ENCODE measurements at places on chromosomes 4 and X. TPM values are rescaled to one million over a fixed set of nuclear protein-coding genes. Genes with fewer than 3 reads are reported as not detected.

DNA sequence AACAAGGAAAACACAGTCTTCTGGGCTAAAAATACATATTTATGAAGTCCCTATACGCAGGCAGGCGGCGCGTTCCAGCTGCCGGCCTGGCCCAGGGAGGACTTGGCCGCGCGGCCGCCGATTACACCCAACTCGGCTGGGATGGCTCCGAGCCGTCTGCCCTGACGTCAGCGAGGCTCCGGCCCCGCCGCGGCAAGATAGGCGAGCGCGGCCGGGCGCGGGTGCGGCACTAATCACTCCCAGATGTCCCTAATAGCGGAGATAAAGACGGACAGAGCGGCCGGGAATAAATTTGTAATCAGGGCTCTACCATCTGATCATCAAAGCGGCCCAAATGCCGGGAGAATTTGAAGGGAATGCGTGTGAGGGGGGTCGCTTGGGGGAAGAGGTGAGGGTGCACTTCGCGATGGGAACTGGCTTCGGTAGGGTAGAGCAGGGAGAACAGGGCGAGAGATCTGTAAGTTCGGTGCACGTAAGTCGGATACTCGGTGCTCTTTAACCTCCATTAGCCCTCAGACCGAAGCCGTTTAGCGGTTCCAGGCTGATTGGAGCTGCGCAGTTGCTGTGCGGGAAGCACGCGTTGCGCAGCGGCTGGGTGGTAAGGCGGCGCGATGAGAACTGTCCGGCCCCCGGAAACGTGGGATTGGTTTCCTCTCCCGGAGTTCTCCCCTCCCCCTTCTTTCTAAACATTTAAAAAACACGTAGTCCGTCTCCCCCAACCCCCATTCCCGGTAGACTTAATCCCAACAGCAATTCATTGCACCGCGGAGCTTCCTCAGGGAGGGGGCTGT, 7.7 kb downstream of the HAND2 start:
- peaks cover 100% of the 10 kb centered on the region for H3K27me3 ChIP-seq
- no peak overlapping the region for H3K27ac ChIP-seq
- H3K4me1 ChIP-seq = peaks cover 22% of the 10 kb centered on the region
- peak overlapping the region; percentile 43 for H3K4me3 ChIP-seq
- DNase-seq = peak; percentile 89

DNA sequence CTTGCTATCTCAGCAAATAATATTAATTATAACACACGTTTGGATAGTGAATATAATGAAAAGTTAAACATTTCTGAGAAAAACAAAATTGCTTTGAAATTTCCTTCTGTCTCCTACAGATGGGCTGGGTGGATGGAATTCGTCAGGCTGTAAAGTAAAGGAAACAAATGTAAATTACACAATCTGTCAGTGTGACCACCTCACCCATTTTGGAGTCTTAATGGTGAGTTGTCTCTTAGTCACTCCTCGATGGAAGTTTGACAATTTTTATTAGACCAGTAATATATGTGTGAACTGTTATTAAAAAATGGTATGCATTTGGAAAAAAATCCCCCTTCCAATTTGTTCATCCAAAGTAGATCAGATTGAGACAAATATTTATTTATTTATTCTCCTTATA, 92.5 kb upstream of the BRS3 start:
- no peaks in the 10 kb centered on the region for H3K27me3 ChIP-seq
- H3K4me1 ChIP-seq = no peaks in the 10 kb centered on the region
- no peak overlapping the region for H3K4me3 ChIP-seq
- no peaks in the 10 kb centered on the region for H3K36me3 ChIP-seq
- no peak overlapping the region for H3K27ac ChIP-seq
- DNase-seq = no peak

- no peak for DNase-seq
- H3K4me3 ChIP-seq = no peak overlapping the region
- H3K27ac ChIP-seq = no peak overlapping the region
- H3K36me3 ChIP-seq = no peaks in the 10 kb centered on the region
- H3K27me3 ChIP-seq = no peaks in the 10 kb centered on the region
Observed at GRCh38 chr4:108118505-108118904, 50.2 kb downstream of the LEF1 start.

- peaks cover 25% of the 10 kb centered on the region for H3K4me1 ChIP-seq
- peak; percentile 91 for DNase-seq
- H3K4me3 ChIP-seq = peak overlapping the region; percentile 5
- H3K36me3 ChIP-seq = no peaks in the 10 kb centered on the region
- H3K27ac ChIP-seq = peak overlapping the region; percentile 93
Observed at GRCh38 chrX:41475591-41476241, 28.6 kb downstream of the NYX start.

DNA sequence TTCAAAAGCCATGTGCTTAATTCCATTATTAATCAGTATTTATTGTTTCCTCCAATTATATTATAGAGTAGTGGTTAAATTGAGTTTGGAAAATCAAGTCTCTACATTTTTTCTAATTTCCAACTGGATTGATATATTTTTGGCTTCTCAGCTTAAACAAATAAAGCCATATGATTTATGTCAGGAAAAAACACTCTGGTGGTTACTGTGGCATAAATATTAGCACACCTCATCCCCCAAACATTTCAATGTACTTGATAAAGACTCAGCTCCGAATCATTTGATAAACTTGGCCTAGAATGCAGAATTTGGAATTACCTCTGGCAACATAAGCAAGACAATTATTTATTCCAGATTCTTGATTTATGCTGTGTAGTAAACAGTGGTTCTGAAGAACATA, 2313.8 kb downstream of the ARAP2 start:
- no peak overlapping the region for H3K27ac ChIP-seq
- DNase-seq = no peak
- no peaks in the 10 kb centered on the region for H3K36me3 ChIP-seq
- no peaks in the 10 kb centered on the region for H3K27me3 ChIP-seq

DNA sequence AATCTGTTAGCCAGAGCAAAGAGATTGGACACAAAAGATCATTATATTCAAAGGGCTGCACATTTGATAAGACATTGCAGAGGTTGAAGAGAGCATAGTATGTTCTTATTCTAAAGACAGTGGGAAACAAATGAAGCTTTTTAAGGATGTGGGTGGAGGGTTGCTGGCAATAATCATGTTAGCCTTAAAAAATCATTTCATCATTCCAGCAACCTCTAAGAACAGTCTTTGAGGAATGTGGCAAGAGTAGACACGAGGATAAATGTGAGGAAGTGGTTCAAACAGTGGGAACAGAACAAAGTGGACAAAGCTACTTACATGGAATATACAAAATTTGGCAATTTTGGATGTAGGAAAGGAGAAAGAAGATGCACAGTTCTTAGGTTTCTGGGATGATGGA, 167.3 kb upstream of the SPRY1 start:
- H3K36me3 ChIP-seq = no peaks in the 10 kb centered on the region
- no peak overlapping the region for H3K27ac ChIP-seq
- H3K27me3 ChIP-seq = no peaks in the 10 kb centered on the region
- no peak for DNase-seq
- H3K4me3 ChIP-seq = no peak overlapping the region

DNA sequence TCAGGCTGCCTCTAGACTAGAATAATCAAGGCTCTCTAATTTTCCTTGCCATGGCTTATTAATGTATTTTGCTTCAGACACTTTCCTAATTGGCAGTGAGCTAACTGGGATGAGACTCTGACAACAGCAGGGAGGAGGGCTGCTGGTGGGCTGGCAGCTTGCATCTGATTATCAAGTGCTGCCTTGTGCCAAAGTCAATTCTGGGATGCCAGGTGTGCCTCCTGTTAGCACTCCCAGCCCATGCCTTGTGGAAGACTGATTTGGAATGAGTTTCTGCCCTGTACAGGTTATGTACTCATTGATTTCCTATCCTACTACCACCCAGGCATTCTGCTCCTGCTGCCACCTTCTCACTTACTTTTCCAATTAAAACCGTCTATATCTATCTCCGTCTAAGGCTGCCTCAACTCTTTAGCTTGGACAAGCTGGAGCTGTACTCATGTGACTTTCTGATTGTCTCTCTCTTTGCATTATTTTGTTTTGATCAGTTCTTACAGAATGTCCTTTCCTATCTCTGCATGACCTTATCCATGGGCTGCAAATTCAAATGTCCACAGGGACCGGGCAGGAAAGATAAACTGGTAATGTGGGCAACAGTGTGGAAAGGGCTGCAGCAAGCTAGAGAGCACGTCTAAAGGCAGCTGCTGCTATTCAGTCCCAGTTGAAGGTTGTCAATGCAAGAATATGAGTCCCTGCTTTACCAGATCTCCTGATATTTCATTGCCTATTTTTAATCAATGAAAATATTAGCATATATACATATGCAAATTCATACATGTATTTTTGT, 112.6 kb downstream of the GABRA2 start:
- H3K36me3 ChIP-seq = no peaks in the 10 kb centered on the region
- no peak overlapping the region for H3K4me3 ChIP-seq
- no peaks in the 10 kb centered on the region for H3K27me3 ChIP-seq
- DNase-seq = no peak

Gene SHISA3
- 0.09 TPM for total RNA-seq

Gene IBSP
- not detected for total RNA-seq

Gene TMPRSS11F
- not detected for total RNA-seq

Gene TRPC5OS
- not detected for total RNA-seq

Gene SLC25A31
- 0.21 TPM for total RNA-seq

All from neural progenitor cell (in vitro differentiated cells).